Activated CD8-positive, alpha-beta memory T cell treated with anti-CD3 and anti-CD28 coated beads for 1 hour (primary cell): ENCODE measurements at places on chromosomes 1 and 21.

DNA sequence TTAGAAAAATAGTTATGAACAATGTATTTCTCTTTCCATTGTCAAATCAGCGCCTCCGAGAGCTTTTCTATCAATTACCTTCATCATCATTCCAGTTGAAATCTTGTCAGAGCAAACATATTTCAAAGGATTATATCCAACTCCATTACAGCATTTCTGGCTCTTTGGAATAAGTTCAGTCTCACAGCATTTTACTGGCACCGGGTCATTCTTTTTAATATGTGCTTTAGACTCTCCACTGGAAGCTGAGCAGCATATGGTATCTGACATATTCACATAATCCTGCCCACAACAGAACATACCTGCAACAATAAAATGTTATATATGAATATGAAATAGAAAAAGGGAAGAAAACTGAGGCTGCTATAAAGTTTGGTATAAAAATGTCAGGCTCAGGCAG lies 222.9 kb downstream of the KCTD3 start:
- no peak for DNase-seq

GRCh38 chr1:26281971-26282370 lies 2.1 kb downstream of the SH3BGRL3 start:
- DNase-seq: no peak

GRCh38 chr1:8297245-8297644 lies 20.7 kb upstream of the SLC45A1 start:
- DNase-seq: no peak

- DNase-seq: no peak
These were observed 123.4 kb downstream of the RIPK4 start for GRCh38 chr21:41643246-41643966.

- DNase-seq: no peak
These were observed 208.3 kb upstream of the NCAM2 start for GRCh38 chr21:20789729-20790500.

DNA sequence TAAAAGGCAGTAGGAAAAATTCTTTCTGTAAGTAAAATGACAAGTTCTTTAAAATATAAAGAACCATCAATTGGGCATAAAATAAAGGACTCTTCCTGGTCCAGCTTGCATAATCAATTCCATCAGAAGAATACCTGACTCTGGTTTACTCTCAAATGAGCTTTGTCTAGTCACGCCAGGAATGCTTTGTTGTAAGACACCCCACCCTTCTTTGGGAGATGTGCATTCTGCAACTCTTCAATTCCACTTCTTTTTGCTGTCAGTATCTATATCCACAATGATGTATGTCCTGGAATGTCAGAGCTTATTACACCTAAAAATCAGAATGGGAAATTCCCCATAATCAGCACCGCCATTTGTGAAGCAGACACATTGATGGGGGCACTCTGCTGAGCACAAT lies 76.1 kb downstream of the PTPN14 start:
- DNase-seq: no peak

GRCh38 chr1:118615066-118615465 lies 373.1 kb downstream of the TBX15 start:
- no peak for DNase-seq

DNA sequence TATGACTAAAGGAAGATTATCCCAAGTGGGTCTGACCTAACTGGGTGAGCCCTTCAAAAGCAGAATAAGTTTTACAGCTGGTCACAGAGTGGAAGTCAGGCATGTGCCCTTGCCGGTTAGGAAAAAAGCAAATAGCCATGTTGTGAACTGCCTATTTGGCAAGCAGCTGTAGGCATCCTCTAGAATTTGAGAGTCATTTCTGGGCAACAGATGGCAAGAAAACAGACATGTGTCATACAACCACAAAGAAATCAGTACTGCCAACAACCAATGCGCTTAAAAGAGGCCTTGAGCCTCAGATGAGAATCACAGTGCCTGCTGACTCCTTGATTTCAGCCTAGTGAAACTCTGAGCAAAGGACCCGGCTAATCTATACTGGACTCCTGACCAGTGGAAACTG lies 26.8 kb downstream of the LRRC53 start:
- no peak for DNase-seq

DNA sequence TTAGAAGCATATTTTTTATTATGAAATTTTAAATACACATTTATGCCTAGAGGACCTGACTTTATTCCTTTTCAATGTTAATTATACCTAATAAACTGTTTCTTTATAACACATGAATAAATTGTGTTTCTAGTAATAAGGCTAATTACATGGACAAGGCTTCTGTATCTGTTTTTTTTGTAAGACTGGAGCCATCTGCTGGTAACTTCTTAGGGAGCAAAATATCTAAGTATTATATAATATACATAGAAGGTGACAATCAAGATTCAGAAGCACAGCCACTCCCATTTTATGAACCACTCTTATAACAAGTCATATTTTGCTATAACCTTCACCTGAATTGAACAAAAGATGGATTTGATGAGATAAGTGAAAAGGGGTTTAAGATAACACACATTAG lies 84.2 kb downstream of the LBR start:
- DNase-seq: no peak

DNA sequence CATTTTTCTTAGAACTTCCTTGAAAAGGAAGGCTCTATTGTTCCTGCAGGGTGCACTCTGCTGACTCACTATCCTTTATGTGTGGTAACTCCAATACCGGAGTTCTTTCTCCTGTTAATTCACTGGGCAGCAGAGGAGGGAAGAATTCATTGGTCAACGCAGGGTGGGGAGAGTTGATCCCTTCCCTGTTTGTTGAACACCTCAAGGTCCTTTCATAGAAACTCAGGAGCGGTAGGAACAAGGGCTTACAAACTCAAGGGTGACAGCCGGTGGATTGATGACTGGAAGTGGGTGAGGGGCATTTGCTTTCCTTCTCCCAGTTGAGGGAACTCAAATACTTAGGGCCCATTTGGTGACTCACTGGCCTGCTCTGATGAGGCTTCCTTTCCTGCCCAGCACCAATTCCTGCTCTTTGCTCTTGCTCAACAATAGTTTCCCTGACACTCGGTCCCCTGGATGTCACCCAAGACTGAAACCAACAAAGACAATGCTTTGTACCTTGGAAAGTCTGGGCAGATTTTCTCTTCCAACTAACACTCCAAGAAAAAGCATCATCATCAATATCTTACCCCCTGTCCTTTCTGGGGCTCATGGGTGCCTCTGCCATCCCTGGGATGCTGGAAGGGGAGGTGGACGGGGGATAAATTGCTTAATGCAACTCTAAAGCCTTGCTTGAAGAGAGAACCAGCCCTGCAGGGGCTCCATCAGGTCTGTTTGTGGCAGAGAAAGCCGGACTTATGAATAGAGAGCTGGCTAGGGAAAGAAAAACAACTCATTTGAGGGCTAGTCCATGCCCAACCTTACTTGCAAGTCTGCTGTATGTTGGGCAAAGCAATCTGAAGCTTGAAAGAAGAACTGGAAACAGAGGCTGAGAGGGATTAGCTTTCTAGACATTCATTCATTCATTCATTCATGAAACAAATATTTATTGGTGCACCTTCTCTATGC lies 9.3 kb downstream of the SLC26A9 start:
- DNase-seq: no peak

- no peak for DNase-seq
These were observed 187.1 kb downstream of the GRIK3 start for GRCh38 chr1:36847186-36847585.

DNA sequence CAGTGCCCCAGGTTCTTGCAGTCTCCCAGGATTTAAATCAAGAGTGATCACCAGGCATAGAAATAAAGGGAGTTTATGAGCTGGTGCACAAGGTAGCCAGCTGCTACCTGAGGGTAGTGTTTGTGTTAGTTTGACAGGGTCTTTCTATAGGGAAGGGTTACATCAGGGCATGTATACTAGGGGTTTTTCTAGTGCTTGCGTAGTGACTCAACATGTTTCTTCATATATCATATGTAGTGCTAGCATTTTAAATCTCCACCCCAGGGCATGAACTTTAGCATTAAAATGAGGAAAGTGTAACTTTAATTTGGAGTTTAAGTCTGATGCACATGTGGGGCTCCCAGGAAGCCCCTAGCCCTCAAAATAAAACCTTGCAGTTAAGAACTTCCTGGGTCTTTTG lies 86.5 kb upstream of the TNR start:
- DNase-seq: no peak

DNA sequence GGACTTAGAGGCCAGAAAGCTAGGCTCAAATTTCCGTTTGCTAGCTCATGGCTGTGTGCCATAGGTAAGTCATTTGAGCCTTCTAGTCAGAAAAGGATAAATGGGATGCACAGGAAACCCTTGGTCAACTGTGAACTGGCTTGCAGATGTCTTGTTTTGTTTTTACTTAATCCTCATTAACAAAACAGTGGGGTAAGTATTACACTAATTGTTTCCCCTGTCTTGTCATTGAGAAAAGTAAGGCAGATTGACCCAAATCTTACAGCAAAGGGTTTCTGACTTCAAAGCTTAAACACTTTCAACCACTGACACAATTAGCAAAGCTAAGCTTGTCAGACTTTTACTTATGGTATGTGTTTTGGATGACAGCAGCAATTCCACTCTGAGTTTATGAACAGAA lies 291.3 kb downstream of the NTNG1 start:
- DNase-seq: no peak

GRCh38 chr1:223545343-223545742 lies 120.2 kb downstream of the CAPN8 start:
- DNase-seq: no peak

- no peak for DNase-seq
These were observed 133.9 kb upstream of the VANGL1 start for GRCh38 chr1:115507901-115508300.

DNA sequence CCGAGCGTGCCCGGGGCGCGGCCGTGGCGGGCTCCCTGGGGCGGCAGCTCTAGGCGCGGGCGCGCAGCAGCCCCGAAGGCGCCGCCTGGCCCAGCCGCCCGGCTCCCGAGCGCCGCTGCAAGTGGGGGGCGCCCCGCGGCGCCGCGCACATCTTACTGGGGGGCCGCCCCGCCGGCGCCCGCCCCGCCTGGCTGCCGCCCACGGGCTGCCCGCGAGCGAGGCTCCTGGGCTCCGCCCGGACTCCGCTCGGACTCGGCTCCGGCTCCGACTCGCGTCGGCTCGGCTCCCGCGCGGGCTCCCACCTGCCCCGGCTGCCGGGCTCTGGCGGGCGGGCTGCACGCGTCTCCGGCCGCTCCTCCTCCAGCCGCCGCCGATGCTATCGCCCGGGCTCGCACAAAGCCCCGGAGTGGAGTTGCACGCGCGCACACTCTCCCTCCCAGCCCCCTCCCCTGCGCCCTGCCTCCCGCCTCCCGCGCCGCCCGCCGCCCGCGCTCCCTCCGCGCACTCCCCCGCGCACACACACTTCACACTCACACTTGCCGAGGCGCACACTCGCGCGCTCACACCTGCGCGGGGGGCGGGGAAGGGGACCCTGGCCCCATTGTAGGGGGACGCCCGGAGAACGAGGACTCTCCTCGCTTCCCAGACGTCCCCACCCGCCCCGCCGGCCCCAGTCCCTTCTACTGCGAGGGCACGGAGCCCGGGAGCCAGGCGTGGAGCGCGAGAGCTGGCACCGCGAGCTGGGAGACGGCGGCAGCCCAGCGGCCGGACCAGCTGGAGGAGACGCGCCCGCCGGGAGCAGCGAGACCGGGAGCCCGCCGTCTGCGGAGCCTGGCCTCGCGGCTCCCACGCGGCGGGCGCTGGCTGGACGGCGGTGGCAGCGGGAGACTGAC lies at the start of gene GRIK3:
TSS of gene GRIK3 (minus strand) at position 395 of the 893 bp plus-strand sequence. CDS start 407 bp downstream, outside the sequence.
- no peak for DNase-seq

- DNase-seq: no peak
These were observed 79.6 kb downstream of the SLC45A1 start for GRCh38 chr1:8397511-8397910.

DNA sequence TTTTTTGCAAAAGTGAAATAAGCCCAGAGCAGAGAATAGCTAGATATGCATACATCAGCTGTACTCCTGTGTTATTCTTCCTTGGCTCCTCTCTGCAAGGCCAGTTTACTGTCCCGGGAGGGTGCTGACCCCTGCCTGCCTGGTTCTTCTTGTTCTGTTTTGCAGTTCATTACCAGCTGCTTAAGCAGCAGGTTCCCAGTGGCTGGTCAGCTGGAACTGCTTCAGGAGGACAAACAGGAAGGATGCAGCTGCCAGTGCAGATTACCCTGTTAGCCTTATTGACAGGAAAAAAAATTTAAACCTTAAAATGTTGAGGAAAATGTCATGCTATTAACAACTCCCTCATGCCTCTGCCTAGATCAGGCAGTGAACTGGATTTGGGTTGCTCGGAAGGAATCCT lies 16.0 kb upstream of the LRIG2 start:
- no peak for DNase-seq

DNA sequence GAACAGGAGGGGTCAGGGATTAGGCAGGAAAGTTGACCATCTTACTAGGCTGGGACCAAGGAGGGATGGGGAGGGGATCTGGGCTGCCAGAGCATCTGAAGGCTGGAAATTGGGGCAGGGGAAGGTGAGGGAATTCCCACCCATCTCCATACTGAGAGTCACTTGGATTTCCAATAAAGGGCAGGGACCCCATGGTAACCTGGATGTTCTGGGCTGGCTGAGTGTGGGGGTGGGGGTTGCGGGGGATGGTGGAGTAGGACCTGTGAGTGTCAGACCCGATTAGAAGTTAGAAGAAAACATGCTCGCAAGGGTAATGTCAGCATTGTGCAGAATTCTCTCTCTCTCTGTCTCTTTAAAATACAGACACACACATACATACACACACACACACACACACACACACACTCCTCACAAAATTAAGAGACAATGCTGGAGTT lies 40.0 kb upstream of the EPS15 start:
- DNase-seq: no peak

DNA sequence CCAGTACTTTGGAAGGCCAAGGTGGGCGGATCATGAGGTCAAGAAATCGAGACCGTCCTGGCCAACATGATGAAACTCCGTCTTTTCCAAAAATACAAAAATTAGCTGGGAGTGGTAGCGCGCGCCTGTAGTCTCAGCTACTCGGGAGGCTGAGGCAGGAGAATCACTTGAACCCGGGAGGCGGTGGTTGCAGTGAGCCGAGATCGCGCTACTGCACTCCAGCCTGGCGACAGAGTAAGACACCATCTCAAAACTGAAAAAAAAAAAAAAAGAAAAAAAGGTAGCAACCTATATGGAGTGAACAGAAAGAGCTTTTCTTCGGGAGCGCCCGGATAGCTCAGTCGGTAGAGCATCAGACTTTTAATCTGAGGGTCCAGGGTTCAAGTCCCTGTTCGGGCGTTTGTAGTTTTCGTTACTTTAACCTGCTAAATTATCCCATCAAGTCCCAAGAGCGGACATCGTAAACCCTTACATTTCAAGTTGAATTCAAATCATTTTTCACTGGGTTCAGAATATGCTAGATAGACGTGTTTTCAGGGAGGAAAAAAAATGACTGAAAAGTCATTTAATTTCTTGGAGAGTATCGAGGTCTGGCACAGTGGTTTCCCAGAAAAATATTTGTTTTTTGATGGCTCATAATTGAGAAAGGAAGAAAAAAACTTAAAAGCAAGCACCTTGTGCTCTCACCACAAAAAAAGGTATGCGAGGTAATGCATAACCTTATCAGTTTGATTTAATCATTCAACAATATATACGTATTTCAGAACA lies 9.8 kb upstream of the MDM4 start:
- peak; percentile 40 for DNase-seq

GRCh38 chr1:147169840-147170674 lies 2.2 kb downstream of the PRKAB2 start:
- no peak for DNase-seq
